ENCODE measurements at places on chromosomes 7 and 10. TPM values are rescaled to one million over a fixed set of nuclear protein-coding genes. Genes with fewer than 3 reads are reported as not detected.

GRCh38 chr10:92891885-92892690, 43.8 kb downstream of the EXOC6 start:
- H3K4me3 ChIP-seq: no peak overlapping the region
- H3K36me3 ChIP-seq: no peaks in the 10 kb centered on the region
- DNase-seq: peak; percentile 75
- H3K27me3 ChIP-seq: no peaks in the 10 kb centered on the region

DNA sequence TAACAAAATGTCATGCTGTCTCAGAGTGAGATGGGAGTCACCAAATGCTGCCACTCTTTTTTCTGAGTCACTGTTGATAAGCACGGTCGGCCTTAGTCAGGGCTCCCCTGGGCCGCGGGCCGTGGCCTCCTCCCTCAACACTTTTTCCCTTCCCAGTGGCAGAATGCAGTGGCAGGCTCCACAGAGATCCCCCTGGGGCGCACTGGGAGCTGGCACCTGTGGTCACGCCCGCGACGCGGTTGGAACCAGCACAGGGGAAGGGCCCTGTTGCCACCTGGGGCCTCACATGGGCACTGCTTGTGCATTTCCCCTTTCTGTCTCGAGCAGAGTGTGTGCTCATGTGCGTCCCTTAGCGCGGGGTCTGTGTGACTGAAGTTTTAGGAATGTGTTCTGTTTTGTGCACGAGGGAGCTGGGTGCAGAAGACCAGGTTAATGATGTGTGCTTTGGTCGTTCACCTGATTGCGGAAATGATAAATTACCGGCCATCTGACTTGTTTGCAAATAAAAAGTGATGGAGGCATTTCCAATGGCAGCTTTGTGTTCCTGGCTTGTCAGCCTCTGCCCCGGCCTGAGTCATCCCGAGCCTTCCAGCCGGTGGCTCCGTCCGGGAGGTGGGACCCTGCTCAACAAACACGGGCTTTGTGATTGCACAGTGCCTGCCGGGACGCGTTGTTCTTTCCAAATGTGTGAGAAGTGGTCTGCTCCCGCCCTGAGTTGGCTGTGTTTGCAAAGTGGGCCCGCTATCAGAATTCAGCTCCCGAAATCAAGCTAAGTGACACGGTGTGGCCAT, 100.7 kb downstream of the NKX6-2 start:
- no peaks in the 10 kb centered on the region for H3K27me3 ChIP-seq
- peak overlapping the region; percentile 12 for H3K4me3 ChIP-seq
- peaks cover 15% of the 10 kb centered on the region for H3K4me1 ChIP-seq
- DNase-seq: peak; percentile 62
- no peaks in the 10 kb centered on the region for H3K36me3 ChIP-seq
- H3K27ac ChIP-seq: peak overlapping the region; percentile 82

RNF32 gene
- total RNA-seq: 26.0 TPM

EBLN1 gene
- total RNA-seq: not detected
